Neural crest cell (in vitro differentiated cells): ENCODE measurements at places on chromosomes 16 and 17.

DNA sequence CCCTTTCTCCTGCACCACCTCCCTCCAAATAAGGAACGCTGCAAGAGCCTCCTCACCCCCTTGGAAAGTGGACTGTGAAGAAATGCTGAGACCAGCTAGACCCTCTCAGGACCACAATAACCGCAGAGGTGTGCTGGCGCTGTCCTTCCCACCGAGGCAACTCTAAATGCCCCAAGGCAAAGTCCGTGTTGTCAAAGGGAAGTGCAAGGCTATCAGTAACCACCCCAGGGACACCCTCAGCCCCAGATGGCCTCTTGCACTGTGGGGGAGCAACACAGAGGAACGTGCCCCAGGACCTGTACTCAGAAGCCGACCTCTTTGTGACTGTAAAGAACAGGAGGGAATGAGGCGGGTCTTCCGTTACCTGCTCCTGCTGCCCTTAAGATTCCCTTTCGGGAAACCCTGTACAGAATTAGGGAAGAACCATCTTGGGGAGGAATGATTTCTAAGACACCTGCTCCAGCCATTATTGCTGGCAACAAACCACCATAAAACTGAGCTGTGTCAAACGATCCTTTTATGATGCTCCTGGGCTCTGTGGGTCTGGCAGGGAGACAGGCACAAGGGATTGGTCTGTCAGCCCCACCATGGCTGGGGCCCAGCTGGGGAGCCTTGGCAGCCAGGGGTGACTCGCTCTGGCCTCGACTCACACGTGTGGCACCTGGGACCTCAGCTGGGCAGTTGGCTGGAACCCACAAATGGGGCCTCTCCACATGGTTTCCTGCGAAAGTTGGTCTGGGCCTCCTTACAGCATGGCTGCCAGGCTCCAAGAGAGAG lies 14.6 kb upstream of the MED9 start:
- DNase-seq = no peak

GRCh38 chr16:61909074-61909473 lies 127.2 kb downstream of the CDH8 start:
- no peak for DNase-seq

DNA sequence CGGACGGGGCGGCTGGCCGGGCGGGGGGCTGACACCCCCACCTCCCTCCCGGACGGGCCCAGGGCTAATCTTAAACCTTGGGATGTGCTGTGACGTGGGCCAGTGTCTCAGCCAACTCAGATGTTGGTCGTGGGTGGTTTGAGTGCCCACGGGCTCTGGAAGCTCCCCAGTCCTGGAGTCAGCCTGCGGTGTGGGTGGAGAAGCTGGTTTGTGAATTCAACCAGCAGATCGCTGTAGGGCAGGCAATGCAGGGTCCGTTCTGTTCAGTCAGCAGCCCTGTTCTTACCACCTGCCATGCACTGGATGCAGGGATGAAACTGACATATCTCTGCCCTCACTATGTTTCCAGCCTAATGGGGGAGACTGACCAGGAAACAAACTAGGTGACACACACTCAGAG lies 8.0 kb upstream of the ZNF500 start:
- DNase-seq = no peak

DNA sequence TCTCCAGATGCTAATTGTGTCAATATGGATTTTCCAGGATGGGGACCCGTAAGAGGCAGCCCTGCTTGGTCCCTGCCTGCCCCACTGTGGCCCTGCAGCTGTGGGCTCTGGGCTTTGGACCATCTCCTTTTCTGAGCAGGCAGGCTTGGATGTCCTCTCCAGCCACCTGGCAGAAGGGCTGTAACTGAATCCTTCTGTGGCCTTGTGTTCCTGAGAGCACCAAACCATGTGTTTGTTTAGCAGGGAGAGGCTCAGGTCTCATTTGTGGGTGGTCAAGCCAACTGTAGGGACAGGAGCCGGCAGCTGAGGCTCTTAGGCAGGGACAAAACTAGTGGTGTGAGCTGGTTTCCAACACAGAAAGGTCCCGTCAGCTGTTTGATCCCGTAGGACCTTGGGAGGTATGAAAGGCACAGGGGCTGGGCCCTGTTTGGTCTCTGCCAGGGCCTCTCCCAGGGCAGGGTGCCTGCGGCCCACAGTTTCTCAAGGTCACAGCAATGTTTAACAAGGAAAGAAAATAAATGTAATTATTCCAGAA lies 18.5 kb downstream of the SEC14L5 start:
- DNase-seq = no peak

- DNase-seq = no peak
Measured at GRCh38 chr17:10549096-10549842, at the start of gene MYH2. MYH2 (minus strand) TSS chr17:10549658; CDS start chr17:10547920, 1,738 bp downstream.

- no peak for DNase-seq
Measured at GRCh38 chr17:45437465-45438283, 5.0 kb upstream of the ARHGAP27 start.

DNA sequence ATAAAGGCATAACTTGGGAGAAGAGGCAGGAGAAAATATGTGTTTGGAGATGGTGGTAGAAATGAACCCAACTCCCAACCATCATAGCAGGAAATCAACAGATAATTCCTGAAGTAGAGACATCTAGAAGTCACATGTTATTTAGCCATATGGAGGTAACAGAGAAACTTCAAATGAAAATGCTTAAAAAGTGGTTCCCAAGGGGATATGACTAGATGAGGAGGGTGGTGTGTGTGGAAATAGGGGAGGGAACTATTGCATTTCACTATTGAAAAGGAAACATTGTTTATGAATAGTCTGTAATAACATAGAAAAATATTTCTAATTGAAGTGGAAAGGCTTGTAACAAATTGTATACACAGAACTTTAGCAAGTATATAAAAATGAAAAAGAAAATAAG lies 412.0 kb downstream of the SHISA9 start:
- no peak for DNase-seq

- no peak for DNase-seq
Measured at GRCh38 chr17:74568106-74568873, 981 bp upstream of the CD300H start.
